CD4-positive, alpha-beta T cell (primary cell): ENCODE measurements at places on chromosomes 7 and 10.

DNA sequence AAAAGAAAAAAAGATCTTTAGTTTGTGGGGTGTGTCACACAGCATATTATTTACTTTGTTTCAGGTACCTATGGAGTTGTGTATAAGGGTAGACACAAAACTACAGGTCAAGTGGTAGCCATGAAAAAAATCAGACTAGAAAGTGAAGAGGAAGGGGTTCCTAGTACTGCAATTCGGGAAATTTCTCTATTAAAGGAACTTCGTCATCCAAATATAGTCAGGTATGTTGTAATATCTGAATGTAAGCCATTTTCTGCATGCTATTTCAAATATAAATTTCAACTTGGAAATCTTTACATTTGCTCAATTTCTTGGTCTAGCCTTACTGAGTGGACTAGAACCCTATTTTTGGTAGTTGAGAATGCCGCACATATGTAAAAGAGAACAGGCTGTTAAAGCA is 6.4 kb downstream of the CDK1 start:
- no peak for DNase-seq

- DNase-seq: no peak
These were observed 25.8 kb downstream of the MCM10 start for GRCh38 chr10:13187135-13187534.

- DNase-seq: no peak
These were observed 103.5 kb downstream of the MICALL2 start for GRCh38 chr7:1355568-1356340.

- no peak for DNase-seq
These were observed 518.2 kb upstream of the SEMA3D start for GRCh38 chr7:85705076-85705475.

DNA sequence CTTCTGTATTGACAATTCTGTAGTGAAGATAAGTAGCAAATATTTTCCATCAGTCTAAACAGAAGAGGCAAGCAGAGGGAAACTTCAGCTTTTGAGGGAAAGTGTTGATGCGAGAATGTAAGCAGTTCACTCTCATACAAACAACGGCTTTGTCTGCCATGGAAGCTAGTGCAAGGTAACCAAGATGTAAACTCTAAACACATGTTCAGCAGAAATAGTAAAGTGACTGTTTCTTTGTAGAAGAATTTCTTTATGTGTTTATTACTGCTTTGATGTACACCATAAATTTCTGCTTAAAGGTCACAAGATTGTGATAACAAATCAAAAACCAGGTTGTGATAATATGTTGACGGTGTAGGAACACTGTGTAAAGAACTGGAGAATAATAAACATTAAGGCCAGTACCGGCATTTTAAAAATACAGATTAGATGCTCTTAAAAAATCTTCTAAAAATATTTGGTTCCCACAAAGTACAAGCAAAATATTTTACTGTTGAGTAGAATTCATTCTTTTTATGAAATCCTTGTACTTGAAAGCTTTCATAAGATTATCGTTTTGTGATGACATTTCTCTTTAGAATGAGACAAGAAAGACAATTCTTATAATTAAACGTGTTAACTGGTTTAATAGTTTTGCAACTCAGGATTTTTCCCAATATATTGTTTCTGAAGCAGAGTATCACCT is 34.2 kb downstream of the SEMA3C start:
- DNase-seq: no peak

GRCh38 chr7:135317676-135318325 is 84.2 kb downstream of the STRA8 start:
- DNase-seq: no peak

DNA sequence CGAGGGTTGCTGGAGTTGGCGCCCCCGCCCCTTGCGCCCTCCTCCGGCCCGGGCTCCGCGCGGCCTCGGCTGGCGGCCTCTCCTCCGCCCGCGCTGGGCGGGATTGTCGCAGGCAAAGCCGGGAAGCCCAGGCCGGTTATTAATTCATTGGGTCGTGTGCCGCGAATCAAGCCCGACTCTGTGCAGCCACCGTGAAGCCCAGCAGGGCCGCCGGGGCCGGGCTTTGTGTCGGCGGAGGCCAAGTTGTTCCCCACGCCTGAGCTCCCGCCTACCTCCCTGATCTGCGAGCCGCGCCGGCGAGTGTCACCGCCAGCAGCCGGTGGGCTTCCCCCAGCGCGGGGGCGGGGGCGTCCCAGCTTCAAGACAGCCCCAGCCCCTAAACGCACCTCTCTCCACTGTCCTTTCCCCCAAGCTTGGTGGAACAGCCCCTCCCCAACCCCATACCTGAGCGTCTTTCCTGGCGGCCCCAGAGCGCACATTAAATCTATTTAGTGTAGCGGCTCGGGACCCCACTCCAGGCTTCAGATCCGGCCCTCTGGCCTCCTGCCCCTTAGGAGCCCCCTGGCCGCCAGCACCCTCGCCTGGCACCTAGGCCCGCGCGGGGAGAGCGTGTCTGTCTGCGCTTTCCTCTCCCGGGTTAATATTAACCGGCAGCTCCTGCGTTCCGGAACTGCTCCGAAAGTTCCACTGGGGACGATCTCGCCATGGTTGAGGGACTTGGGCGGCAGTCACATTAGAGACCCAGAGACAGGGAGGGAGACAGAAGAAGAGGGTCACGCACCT is 3.5 kb downstream of the SHH start:
- DNase-seq: no peak
